ENCODE measurements at places on chromosomes 4 and X. TPM values are rescaled to one million over a fixed set of nuclear protein-coding genes. Genes with fewer than 3 reads are reported as not detected.

DNA sequence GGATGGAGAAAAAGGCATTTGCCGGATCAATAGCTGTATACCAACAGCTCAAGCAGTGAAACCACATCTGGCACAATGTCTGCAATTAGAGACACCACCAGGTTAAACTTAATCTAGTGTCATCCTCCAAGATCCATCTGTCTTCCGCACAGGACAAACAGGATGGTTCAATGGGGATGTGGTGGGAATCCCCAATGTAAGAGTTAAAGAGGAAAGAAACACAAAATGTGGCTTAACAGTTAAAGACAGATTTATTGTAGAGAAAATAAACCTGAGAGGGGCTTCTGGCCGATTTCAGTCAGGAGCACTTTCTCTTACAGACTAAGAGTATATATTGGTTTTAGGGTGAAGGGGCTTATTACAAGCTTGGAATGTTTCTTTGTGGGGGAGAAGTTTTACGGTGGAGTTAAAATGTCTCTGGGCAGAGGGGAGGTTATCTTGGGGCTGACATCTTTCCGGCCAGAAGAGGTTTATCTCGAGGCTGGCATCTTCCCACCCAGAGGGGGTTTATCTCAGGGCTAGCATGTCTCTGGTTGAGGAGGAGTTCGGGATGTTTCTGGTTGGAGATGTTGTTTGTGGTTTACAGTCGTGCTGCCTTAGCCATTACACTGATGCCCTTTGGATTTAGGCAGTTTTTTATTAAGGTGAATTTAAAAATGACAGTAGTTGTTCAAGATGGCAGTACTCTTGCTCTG lies 61.7 kb downstream of the KANTR start:
- no peaks in the 10 kb centered on the region for H3K4me1 ChIP-seq
- DNase-seq = no peak
- no peak overlapping the region for H3K4me3 ChIP-seq
- H3K27ac ChIP-seq = no peak overlapping the region
- H3K36me3 ChIP-seq = no peaks in the 10 kb centered on the region

GRCh38 chr4:106329041-106329618 lies 12.8 kb downstream of the AIMP1 start:
- DNase-seq = no peak
- H3K36me3 ChIP-seq = peaks cover 22% of the 10 kb centered on the region
- H3K4me3 ChIP-seq = no peak overlapping the region
- no peak overlapping the region for H3K27ac ChIP-seq
- no peaks in the 10 kb centered on the region for H3K27me3 ChIP-seq

GRCh38 chrX:154334496-154334895 lies 38.9 kb downstream of the TKTL1 start:
- H3K4me1 ChIP-seq = peaks cover 12% of the 10 kb centered on the region
- H3K36me3 ChIP-seq = no peaks in the 10 kb centered on the region
- peak overlapping the region; percentile 87 for H3K27ac ChIP-seq

LUZP4 gene
- total RNA-seq = not detected

GRCh38 chr4:162274354-162274753 lies 110.6 kb upstream of the FSTL5 start:
- no peak overlapping the region for H3K4me3 ChIP-seq
- H3K27ac ChIP-seq = no peak overlapping the region
- no peaks in the 10 kb centered on the region for H3K4me1 ChIP-seq
- DNase-seq = no peak
- no peaks in the 10 kb centered on the region for H3K27me3 ChIP-seq
- H3K36me3 ChIP-seq = no peaks in the 10 kb centered on the region

EGF gene
- not detected for total RNA-seq

DNA sequence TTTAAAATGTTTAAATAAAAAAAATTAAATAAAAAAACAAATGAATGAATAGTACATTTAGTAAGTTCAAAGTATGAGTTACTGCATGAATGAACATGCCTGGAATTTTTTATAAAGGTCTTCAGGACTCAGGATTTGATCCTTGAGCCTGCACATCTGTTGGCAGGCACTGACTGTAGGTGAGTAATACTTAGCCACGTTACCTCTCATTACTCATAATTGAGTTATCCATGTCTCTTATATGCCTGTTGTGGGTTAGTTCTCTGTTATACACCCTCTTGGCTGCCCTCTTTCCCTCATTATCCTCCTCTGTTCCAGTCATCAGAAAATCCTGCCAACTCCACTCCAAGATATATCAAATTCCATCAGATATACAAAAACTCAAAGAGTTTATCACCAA lies 276.0 kb downstream of the FBXW7 start:
- peaks cover 10% of the 10 kb centered on the region for H3K4me1 ChIP-seq
- H3K27me3 ChIP-seq = no peaks in the 10 kb centered on the region
- no peak for DNase-seq
- H3K36me3 ChIP-seq = peaks cover 1% of the 10 kb centered on the region
- H3K4me3 ChIP-seq = no peak overlapping the region

DNA sequence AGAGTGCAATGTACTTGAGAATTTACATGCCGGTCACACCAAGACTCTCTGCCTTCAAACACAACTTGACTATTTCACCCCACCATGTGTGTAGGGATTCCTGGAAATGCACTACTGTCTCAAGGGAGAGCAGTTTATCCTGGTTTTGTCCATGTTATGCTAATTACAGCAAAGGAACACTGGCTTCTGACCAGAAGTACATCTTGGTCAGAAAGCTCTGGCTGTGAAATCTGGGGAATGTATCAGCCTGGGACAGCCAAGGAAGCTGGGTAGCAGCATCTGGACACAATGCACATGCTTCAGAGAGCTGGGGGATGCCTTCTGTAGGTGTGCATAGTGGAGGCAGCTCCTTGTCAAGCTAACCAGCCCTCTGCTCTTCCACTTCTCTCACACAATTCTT lies 1432.6 kb upstream of the TENM3 start:
- no peak overlapping the region for H3K4me3 ChIP-seq
- DNase-seq = no peak
- no peaks in the 10 kb centered on the region for H3K27me3 ChIP-seq
- no peaks in the 10 kb centered on the region for H3K36me3 ChIP-seq
- no peak overlapping the region for H3K27ac ChIP-seq

DNA sequence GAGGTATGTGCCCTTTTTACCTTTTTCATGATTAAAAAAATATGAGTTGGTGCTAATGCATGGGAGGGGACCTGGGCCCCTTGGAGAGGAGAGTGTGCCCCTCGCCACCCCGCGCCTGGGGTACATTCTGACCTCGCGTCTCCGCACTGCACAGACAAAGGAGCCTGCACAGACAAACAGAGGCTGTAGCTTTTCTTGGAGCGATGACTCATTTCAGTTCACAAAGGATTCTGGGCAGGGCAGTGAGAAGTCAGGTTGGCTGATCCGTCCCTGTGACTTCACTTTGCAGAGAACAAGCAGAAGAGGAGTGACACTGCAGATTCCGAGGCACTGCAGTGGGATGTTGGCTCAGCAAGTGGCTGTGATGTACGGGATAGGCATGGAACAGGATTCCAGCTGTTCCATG lies 82.9 kb downstream of the STOX2 start:
- H3K36me3 ChIP-seq = no peaks in the 10 kb centered on the region
- H3K4me1 ChIP-seq = peaks cover 1% of the 10 kb centered on the region
- peaks cover 10% of the 10 kb centered on the region for H3K27me3 ChIP-seq
- DNase-seq = no peak
- no peak overlapping the region for H3K4me3 ChIP-seq
- H3K27ac ChIP-seq = no peak overlapping the region

DNA sequence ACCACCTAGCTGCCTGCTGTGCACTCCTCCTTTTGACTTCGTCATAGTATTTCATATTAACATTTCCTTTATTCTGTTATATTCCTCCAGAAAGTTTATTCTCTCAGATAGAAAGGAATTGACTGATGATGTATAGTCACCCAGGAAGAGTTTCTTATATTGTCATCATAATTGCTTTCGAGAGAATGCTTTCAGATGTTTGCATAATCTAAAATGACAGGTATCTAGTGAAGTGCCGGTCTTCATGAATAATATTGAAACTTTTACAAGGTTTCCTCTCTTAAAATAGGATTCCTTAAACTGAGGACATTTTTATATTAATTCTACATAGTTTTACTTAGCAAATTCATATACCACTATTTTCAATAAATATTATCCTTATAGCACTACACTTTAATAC lies 10.1 kb downstream of the SEC24D start:
- H3K27ac ChIP-seq = peak overlapping the region; percentile 10
- no peaks in the 10 kb centered on the region for H3K27me3 ChIP-seq
- no peak for DNase-seq
- peaks cover 34% of the 10 kb centered on the region for H3K36me3 ChIP-seq
- no peak overlapping the region for H3K4me3 ChIP-seq

DNA sequence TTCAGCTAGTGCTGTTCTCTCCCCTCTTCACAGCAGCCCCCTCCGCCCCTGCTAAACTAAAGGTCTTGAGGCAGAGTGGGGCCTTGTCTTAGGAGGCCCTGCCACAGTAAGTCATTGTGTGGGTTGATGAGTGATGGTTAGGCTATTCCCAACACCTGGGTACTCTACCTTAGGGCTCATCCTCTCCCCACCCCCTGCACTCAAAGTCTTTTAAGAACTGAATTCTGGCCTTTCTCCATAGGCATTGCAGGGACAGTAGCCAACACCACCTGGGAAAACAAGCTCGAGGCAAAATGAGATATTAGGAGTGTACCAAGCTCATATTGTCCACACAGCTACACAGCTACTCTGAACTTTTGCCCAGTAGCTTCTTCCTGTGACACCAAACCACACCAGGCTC lies 42.5 kb downstream of the RAB40AL start:
- DNase-seq = no peak
- H3K27me3 ChIP-seq = no peaks in the 10 kb centered on the region
- no peak overlapping the region for H3K4me3 ChIP-seq
- H3K4me1 ChIP-seq = no peaks in the 10 kb centered on the region

GRCh38 chr4:74100531-74100930 lies 1.5 kb upstream of the CXCL2 start:
- peaks cover 6% of the 10 kb centered on the region for H3K4me1 ChIP-seq
- H3K27ac ChIP-seq = no peak overlapping the region
- DNase-seq = no peak
- no peak overlapping the region for H3K4me3 ChIP-seq
- H3K36me3 ChIP-seq = no peaks in the 10 kb centered on the region

TEX13D gene
- total RNA-seq = not detected

DNA sequence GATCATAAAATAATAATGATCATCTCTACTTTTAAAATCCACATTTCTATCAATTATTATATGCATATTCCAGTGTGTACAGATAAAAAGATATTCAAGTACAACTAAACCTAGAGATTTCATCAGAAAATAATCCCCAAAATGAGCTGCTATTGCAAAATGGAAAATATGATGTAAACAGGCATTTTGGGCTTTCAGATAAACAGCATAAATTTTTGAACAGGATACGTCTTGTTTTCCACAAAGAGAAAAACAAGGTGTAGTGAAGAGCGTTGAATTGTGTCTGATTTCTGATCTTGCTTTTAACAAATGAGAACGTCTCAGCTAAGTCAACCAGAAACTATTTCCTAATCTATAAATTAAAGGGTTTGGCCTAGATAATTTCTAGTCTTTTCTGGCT lies 349.6 kb upstream of the FTHL17 start:
- H3K4me3 ChIP-seq = no peak overlapping the region
- H3K4me1 ChIP-seq = no peaks in the 10 kb centered on the region
- no peak for DNase-seq
- no peaks in the 10 kb centered on the region for H3K27me3 ChIP-seq

JCHAIN gene
- total RNA-seq = not detected

NDUFC1 gene
- 36.5 TPM for total RNA-seq

- H3K27ac ChIP-seq = no peak overlapping the region
- no peak for DNase-seq
- no peaks in the 10 kb centered on the region for H3K36me3 ChIP-seq
- no peak overlapping the region for H3K4me3 ChIP-seq
- no peaks in the 10 kb centered on the region for H3K27me3 ChIP-seq
These were observed 55.8 kb upstream of the POU4F2 start for GRCh38 chr4:146582864-146583263.

- H3K4me1 ChIP-seq = peaks cover 43% of the 10 kb centered on the region
- no peaks in the 10 kb centered on the region for H3K27me3 ChIP-seq
- H3K4me3 ChIP-seq = no peak overlapping the region
These were observed 13.3 kb downstream of the SLC2A9 start for GRCh38 chr4:10007793-10008608.

PABPC1L2A gene
- total RNA-seq = not detected

DNA sequence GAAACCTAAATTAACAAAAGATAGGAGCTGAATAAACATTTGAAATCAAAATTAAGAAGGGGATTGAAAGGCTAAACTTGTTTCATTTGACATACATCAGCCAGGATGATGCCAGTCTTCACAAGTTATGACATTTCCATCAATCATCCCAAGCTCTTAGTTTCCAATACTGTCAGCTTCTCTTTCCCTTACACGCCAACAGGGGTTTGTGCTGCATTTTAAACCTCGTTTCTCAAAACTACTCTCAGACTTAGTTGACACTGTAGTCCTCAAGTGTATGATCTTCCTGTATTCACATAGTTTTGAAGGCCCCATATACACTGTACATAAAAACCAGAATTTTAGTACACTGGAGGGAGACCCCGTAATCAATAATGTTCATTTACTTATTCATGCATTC lies 840 bp upstream of the P2RY10 start:
- DNase-seq = no peak
- peaks cover 35% of the 10 kb centered on the region for H3K4me1 ChIP-seq
- H3K4me3 ChIP-seq = peak overlapping the region; percentile 97
- H3K27me3 ChIP-seq = no peaks in the 10 kb centered on the region
- peaks cover 15% of the 10 kb centered on the region for H3K36me3 ChIP-seq

MAGEC2 gene
- not detected for total RNA-seq

TAF7L gene
- total RNA-seq = not detected

GABRG1 gene
- not detected for total RNA-seq

- no peaks in the 10 kb centered on the region for H3K4me1 ChIP-seq
- H3K27ac ChIP-seq = no peak overlapping the region
- no peak overlapping the region for H3K4me3 ChIP-seq
- H3K27me3 ChIP-seq = no peaks in the 10 kb centered on the region
These were observed 222.6 kb upstream of the PCDH18 start for GRCh38 chr4:137754652-137755471.

DNA sequence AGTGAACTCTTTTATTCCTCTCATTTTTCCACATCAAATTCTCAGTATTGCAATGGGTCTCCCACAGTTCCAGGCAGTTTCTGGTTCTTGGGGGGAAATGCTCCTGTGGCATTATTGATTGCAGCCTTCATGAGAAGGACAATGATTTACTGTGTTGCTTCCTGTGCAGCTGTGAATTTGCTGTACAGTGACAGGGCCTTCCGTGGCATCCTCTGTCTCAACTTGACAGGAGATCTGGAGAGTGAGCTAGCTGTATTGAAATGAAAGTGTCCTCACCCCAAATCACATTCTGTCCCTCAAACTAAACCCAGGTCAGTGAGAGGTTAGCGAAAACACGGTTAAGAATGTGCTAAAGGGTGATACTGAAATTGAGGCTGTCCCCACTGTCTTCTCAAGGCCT lies 77.1 kb upstream of the ATOH1 start:
- no peak overlapping the region for H3K4me3 ChIP-seq
- no peaks in the 10 kb centered on the region for H3K27me3 ChIP-seq
- H3K4me1 ChIP-seq = no peaks in the 10 kb centered on the region
- DNase-seq = no peak
- no peaks in the 10 kb centered on the region for H3K36me3 ChIP-seq

DNA sequence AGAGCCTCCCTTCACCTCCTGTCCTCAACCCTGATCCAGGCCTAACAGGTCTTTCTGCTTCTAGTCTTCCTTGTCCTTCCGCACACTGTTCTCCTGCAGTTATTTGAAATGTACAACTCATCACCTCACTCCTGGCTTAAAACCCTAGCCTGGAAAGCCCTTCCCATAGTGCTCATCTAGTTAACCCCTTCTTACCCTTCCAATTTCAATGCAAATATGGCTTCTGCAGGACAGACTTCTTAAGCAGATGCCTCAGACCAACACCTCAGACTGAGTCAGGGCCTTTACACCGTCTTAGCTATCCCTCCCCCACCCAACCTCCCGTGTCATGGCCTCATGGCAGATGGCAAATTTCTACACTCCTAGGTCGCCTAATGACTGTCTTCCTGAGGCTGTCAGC lies 130.4 kb downstream of the BCOR start:
- peaks cover 5% of the 10 kb centered on the region for H3K36me3 ChIP-seq
- no peaks in the 10 kb centered on the region for H3K27me3 ChIP-seq
- no peak overlapping the region for H3K27ac ChIP-seq
- H3K4me3 ChIP-seq = no peak overlapping the region
- DNase-seq = no peak

Data from activated naive CD8-positive, alpha-beta T cell treated with anti-CD3 and anti-CD28 coated beads, Interleukin-2, amount 10 ng/mL, durations not matched to agents 7 days and 5 days (primary cell).